ENCODE measurements at places on chromosomes 4 and X.

DNA sequence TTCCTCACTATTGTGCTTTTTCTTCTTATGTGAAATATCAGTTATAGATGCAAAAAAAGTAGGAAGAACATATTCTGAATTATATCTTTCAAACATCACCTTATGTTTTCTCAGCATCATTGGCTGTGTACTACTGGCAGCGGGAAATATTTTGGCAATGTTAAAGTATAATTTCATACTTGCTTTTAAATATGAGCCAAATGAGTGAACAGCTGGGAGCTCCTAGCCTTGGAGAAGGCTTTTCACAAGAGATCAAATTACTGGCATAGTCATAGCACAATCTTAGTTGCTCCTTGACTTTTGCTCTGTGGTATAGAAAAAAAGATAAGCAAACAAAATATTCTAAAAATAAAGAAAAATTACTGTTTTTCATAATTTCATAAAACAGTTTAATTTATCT lies 1575.8 kb upstream of the PABPC4L start:
- no peak for DNase-seq

- DNase-seq, result peak; percentile 42
Measured at GRCh38 chr4:5757091-5757490, 46.1 kb downstream of the EVC start.

- no peak for DNase-seq
Measured at GRCh38 chr4:105461621-105462382, 12.1 kb downstream of the PPA2 start.

DNA sequence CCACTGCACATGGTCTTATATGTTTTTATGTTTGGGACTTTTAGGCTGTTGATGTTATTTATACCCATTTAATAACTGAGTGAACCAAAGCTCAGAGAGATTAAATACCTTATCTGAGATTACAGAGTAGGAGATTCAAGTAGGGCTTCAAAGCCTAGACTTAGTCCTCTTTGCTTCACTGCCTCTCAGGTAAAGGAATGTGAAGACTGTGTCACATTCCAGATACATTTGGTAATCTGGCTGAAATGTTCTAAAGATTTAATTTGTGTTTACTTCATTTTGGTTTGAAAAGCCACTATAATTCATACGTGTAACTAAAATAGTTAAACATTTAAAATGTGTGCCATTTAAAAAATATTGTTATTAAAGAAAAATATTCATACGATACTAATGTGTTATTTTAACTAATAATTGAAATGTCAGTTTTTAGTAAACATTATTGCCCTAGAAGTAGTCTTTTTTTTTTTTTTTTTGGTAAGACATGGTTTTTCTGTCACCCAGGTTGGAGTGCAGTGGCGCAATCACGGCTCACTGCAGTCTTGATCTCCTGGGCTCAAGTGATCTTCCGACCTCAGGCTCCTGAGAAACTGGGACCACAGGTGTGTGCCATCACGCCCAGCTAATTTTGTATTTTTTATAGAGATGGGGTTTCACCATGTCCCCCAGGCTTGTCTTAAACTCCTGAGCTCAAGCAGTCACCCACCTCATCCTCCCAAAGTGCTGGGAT lies 54.3 kb downstream of the WWC2 start:
- no peak for DNase-seq

DNA sequence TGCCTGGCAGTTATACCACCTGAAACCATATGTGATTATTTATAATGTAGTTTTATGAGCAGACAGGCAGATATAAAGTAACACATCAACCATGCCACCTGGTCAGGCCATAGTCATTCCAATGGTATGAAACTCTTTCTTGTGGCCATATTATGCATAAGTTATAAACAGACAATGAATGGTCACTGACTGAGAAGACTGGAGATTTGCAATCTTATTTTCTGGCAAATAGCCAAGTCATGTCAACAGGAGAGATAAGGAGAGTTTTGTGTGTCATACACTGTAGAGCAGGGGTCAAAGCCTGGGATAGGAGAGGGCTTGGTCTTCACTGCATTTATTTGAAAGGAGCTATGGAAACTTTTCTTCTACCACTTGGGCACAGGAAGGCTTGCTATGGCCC lies 29.5 kb downstream of the SORBS2 start:
- no peak for DNase-seq

- no peak for DNase-seq
Measured at GRCh38 chrX:118964252-118964651, 10.2 kb upstream of the LONRF3 start.

DNA sequence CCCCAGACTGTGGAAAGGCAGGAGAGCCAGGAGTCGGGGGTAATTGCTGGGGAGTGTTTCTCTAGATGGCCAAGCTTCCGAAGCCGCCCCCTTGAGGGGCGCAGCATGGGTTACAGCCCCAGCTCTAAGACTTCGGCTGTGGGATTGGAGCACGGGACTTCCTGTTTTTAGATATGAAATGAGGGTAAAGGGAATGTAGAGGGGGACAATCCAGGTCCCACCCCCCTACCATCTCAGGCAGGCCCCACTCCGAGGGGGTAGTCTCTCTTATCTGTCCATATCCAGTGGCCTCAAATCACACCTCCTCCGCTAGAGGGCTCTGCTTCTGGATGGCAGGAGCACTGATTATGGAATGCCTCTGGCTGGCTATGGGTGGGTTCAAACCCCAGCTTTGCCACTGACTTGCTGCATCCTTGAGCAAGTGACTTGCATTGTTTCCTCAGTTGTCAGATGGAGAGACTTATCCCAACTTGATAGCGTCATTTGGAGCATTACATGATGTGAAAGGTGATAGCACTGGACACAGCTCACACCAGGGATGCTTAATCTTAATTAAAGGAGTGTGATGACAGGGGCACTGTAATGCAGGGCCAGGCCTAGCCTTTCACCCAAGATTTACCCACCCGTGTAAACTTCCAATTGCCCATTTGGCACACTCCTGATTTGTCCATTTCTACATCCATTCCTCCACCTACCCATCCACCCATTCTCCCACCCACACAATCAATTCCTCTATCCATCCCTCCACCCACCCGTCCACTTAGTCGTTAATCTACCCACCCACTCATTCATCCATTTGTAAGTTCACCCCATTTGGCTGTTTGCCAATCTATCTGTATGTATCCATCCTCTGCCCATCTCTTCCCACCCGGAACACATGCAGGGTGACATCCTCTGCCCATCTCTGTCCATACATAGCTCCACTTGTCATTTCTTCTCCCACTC lies 848 bp upstream of the KCND1 start:
- DNase-seq, result peak; percentile 84

GRCh38 chr4:7817877-7818398 lies 121.7 kb downstream of the AFAP1 start:
- DNase-seq, result peak; percentile 40

- no peak for DNase-seq
Measured at GRCh38 chr4:166257891-166258290, 384.9 kb downstream of the TLL1 start.

Measured in posterior cingulate gyrus (tissue), 11 donors.